ENCODE measurements at places on chromosomes 6 and 20. TPM values are rescaled to one million over a fixed set of nuclear protein-coding genes. Genes with fewer than 3 reads are reported as not detected.
A peak's percentile ranks its signal among the peaks of the same experiment; 100 is the strongest.

DNA sequence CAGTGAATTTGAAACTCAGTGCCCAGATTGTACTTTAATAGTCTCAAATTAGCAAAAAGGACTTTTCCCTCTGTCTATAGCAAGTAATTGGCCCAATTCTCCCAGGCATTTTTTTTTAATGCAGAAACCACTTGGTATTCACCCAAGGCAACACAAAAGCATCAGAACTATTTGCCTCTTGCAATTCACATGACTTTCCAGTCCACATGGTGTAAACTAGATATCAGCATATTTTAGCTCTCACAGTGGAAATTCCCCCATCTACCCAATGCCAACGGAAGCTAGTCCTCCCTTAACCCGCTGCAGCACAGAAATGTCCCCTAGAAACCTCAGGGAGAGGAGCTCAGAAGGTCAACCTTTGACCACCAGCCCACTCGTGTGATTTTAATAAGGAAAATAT, 103.4 kb upstream of the CDYL start:
- H3K27me3 ChIP-seq: no peaks in the 10 kb centered on the region
- no peak overlapping the region for H3K4me3 ChIP-seq
- H3K27ac ChIP-seq: no peak overlapping the region
- H3K4me1 ChIP-seq: no peaks in the 10 kb centered on the region
- H3K36me3 ChIP-seq: no peaks in the 10 kb centered on the region

DNA sequence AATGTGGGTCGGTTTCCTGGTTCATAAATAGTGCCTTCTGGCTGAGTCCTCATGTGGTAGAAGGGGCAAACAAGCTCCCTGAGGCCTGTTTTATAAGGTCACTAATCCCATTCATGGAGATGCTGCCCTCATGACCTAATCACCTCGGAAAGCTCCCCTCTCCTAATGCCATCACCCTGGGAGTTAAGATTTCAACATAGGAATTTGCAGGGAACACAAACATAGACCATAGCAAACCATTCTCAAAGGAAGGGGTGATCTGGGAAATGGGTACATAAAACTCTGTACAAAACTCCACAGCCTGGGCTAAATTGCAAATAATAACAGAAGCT, 1.5 kb upstream of the ADTRP start:
- H3K4me3 ChIP-seq: no peak overlapping the region
- DNase-seq: no peak
- peaks cover 10% of the 10 kb centered on the region for H3K4me1 ChIP-seq

GRCh38 chr20:61306937-61307475, 54.9 kb downstream of the CDH4 start:
- H3K27me3 ChIP-seq: no peaks in the 10 kb centered on the region
- no peak overlapping the region for H3K4me3 ChIP-seq
- H3K27ac ChIP-seq: no peak overlapping the region
- H3K4me1 ChIP-seq: no peaks in the 10 kb centered on the region
- no peak for DNase-seq
- no peaks in the 10 kb centered on the region for H3K36me3 ChIP-seq

DNA sequence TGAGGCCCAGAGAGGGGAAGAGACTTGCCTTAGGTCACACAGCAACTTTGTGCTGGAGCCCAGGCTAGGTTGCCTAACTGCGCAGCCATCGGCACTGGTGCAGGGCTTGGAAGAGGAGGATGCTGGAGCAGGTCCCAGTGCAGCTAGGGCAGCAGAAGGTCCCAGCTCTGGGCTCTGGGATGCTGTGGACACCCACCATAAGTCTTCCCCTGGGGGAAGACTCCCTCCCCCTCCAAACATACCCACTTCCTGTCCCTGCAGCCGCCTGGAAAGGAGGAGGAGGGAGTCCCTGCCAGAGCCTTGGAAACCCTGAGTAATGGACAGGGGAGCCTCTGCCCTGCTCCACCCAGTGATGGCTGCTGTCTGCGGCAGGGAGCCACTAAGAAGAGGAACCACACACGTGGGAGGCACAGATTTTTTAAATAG, 93.6 kb downstream of the NCR2 start:
- peaks cover 45% of the 10 kb centered on the region for H3K4me1 ChIP-seq
- no peaks in the 10 kb centered on the region for H3K36me3 ChIP-seq
- no peak overlapping the region for H3K27ac ChIP-seq
- H3K27me3 ChIP-seq: no peaks in the 10 kb centered on the region
- peak; percentile 32 for DNase-seq
- H3K4me3 ChIP-seq: peak overlapping the region; percentile 63

DNA sequence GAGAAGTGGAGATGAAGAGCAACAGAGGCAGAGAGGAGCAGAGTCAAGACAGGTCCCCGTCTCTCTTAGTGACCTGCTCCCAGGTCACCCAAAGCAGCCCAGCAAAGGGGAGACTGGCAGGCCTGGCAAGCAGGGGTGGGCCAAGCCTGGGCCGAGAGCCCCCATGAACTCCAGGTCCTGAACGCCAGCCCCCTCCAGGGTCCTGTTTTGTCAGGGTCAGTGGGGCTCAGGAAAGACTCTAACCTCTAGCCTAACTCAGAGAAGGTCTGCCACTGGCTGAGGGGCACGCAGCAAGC, 1.2 kb downstream of the NECAB3 start:
- no peak for DNase-seq
- H3K27me3 ChIP-seq: no peaks in the 10 kb centered on the region
- peaks cover 45% of the 10 kb centered on the region for H3K4me1 ChIP-seq
- peak overlapping the region; percentile 64 for H3K4me3 ChIP-seq
- H3K27ac ChIP-seq: peak overlapping the region; percentile 87
- no peaks in the 10 kb centered on the region for H3K36me3 ChIP-seq

- peaks cover 85% of the 10 kb centered on the region for H3K4me1 ChIP-seq
- no peak for DNase-seq
- no peak overlapping the region for H3K4me3 ChIP-seq
- no peak overlapping the region for H3K27ac ChIP-seq
These were observed 96.3 kb downstream of the GMPR start for GRCh38 chr6:16334671-16335070.

- no peak for DNase-seq
- H3K4me1 ChIP-seq: no peaks in the 10 kb centered on the region
- H3K4me3 ChIP-seq: no peak overlapping the region
- no peak overlapping the region for H3K27ac ChIP-seq
- no peaks in the 10 kb centered on the region for H3K36me3 ChIP-seq
These were observed 140.9 kb downstream of the EYS start for GRCh38 chr6:65566117-65566516.

- peaks cover 1% of the 10 kb centered on the region for H3K27me3 ChIP-seq
- peaks cover 64% of the 10 kb centered on the region for H3K36me3 ChIP-seq
- peaks cover 38% of the 10 kb centered on the region for H3K4me1 ChIP-seq
- H3K4me3 ChIP-seq: no peak overlapping the region
These were observed 5.5 kb downstream of the CD40 start for GRCh38 chr20:46123482-46124245.

DNA sequence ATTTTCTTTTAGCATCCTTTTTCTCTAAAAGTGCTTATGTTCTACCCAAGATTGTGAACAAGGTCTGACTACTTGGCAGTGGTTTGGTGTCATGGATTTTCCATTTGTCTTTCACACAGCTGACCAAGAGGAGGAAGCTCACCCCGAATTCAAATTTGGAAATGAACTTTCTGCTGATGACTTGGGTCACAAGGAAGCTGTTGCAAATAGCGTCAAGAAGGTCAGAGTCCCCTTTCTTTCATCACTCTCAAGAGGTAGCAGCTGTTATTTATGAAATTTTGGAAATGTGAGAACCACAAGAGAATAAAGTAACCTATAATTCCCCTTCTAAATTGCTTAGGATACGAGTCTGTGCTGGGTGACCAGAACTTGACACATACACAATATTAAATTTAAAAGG, 113.0 kb upstream of the LAMP5 start:
- H3K27me3 ChIP-seq: no peaks in the 10 kb centered on the region
- no peak overlapping the region for H3K4me3 ChIP-seq
- H3K4me1 ChIP-seq: peaks cover 28% of the 10 kb centered on the region
- no peak for DNase-seq
- no peak overlapping the region for H3K27ac ChIP-seq
- H3K36me3 ChIP-seq: no peaks in the 10 kb centered on the region

GRCh38 chr6:126437205-126437604, 97.3 kb downstream of the CENPW start:
- no peaks in the 10 kb centered on the region for H3K36me3 ChIP-seq
- no peak overlapping the region for H3K4me3 ChIP-seq
- no peaks in the 10 kb centered on the region for H3K27me3 ChIP-seq
- no peaks in the 10 kb centered on the region for H3K4me1 ChIP-seq
- no peak overlapping the region for H3K27ac ChIP-seq
- DNase-seq: no peak

- no peaks in the 10 kb centered on the region for H3K36me3 ChIP-seq
- peak overlapping the region; percentile 8 for H3K27ac ChIP-seq
- peak overlapping the region; percentile 30 for H3K4me3 ChIP-seq
- H3K4me1 ChIP-seq: peaks cover 35% of the 10 kb centered on the region
These were observed 27.8 kb downstream of the SERPINB6 start for GRCh38 chr6:2943564-2943955.

GRCh38 chr6:43368259-43369160, 937 bp downstream of the ZNF318 start:
- H3K27ac ChIP-seq: peak overlapping the region; percentile 84
- H3K4me1 ChIP-seq: peaks cover 31% of the 10 kb centered on the region
- H3K36me3 ChIP-seq: peaks cover 9% of the 10 kb centered on the region
- H3K27me3 ChIP-seq: no peaks in the 10 kb centered on the region
- peak overlapping the region; percentile 80 for H3K4me3 ChIP-seq
- peak; percentile 66 for DNase-seq

DNA sequence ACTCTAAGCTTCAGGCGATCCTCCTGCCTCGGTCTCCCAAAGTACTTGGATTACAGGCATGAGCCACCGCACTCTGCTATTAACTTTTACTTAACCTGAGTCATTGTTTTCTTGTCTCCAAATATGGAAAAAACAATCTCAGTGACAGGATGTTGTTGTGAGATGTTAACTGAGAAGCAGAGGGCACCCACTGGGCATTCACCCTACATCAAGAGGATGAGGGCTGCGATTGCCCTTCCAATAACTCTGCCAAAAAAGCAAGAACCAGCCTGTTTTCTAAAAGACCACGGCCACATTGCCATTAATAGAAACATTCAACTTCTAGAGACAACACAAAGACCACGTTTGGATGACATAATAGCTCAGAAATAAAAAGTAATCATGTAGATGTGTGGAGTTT, 107.6 kb upstream of the SGK1 start:
- DNase-seq: no peak
- no peaks in the 10 kb centered on the region for H3K27me3 ChIP-seq
- H3K4me1 ChIP-seq: no peaks in the 10 kb centered on the region
- H3K4me3 ChIP-seq: no peak overlapping the region

DNA sequence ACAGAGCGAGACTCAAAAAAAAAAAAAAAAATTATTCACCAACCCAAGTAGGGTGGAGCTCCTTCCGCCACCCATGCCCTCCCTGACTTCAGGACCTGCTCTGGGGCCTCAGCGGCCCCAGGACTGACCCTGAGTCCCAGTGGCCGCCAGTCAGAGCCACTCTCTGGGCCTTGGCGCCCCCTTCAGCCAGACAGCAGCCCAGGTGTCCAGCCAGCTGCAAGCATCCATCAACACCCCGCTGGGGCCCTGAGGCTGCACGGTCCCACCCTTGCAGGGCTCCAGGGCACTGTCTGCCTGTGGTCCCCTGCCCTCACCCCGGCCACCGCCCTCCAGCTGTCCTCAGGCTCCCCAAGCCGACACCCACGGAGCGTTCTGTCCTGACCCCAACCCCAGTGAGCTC, 11.4 kb upstream of the KCNQ2 start:
- H3K36me3 ChIP-seq: no peaks in the 10 kb centered on the region
- H3K27me3 ChIP-seq: peaks cover 51% of the 10 kb centered on the region
- no peak overlapping the region for H3K4me3 ChIP-seq
- peaks cover 27% of the 10 kb centered on the region for H3K4me1 ChIP-seq
- DNase-seq: no peak

GRCh38 chr6:170313716-170314295, 7.2 kb downstream of the FAM120B start:
- H3K4me1 ChIP-seq: peaks cover 13% of the 10 kb centered on the region
- H3K27me3 ChIP-seq: no peaks in the 10 kb centered on the region
- no peak overlapping the region for H3K27ac ChIP-seq
- H3K4me3 ChIP-seq: no peak overlapping the region

- H3K4me1 ChIP-seq: no peaks in the 10 kb centered on the region
- no peak for DNase-seq
- no peak overlapping the region for H3K27ac ChIP-seq
- no peaks in the 10 kb centered on the region for H3K27me3 ChIP-seq
These were observed 7.6 kb upstream of the SLC17A4 start for GRCh38 chr6:25746968-25747367.

DNA sequence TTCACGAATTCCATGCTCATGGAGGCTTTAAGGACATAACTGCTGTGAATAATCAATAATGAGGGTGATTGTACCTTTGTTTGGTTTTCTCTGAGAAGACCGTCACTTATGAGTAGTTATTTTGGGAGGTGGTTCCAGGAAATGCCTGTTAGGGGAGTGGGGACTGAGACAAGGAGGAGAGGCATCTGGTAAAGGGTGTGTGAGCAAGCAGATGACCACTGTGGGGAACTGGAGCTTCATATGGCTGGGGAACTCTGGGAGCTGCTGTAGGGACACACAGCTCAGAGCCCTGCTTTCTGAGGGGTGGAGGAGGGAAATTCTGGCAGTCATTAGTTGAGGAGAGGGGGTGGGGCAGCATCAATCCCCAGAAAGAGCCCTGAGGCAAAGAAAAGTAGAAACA, 71.3 kb upstream of the TINAG start:
- H3K27ac ChIP-seq: no peak overlapping the region
- DNase-seq: no peak
- no peak overlapping the region for H3K4me3 ChIP-seq
- H3K27me3 ChIP-seq: no peaks in the 10 kb centered on the region
- H3K4me1 ChIP-seq: peaks cover 34% of the 10 kb centered on the region
- no peaks in the 10 kb centered on the region for H3K36me3 ChIP-seq

DNA sequence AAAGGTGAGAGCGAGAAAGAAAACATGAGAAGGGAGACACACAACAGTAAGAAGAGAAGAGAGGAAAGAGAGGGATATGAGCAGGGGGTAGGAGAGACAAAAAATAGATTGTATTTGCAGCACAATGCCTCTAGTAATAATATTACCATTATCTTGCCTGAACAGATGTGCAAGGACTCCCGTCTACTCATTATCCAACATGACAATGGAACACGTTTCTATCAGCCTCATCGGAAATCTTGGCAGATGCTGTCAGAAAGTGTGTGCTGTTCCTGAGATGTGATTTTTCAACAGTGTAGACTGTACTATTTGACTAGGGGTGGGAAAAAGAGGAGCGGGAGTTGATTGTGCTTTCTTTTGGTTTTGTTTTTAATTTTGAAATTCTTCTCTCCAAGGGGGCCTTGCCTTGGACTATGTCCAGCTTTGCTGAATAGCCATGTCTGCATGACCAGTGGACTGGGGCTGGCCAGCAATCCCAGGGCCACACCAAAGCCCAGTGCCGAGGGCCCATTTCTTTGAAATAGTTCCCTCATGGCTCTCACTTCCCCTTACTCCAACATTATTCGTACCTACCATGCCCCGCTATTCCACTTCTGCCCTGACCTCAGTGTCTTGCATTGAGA, 11.3 kb upstream of the TRAM2 start:
- H3K27ac ChIP-seq: no peak overlapping the region
- H3K36me3 ChIP-seq: no peaks in the 10 kb centered on the region
- H3K4me3 ChIP-seq: no peak overlapping the region
- H3K27me3 ChIP-seq: no peaks in the 10 kb centered on the region
- DNase-seq: no peak

VWA7 gene
- total RNA-seq: 23.2 TPM

PRDM13 gene
- not detected for total RNA-seq

FUCA2 gene
- 37.4 TPM for total RNA-seq

NECAB3 gene
- total RNA-seq: 79.6 TPM

DAAM2 gene
- 7.7 TPM for total RNA-seq

TGM3 gene
- not detected for total RNA-seq

MYLK4 gene
- 1.1 TPM for total RNA-seq

PLAGL1 gene
- total RNA-seq: 14.6 TPM
